ENCODE measurements at places on chromosomes 1 and 21. TPM values are rescaled to one million over a fixed set of nuclear protein-coding genes. Genes with fewer than 3 reads are reported as not detected.
A peak's percentile ranks its signal among the peaks of the same experiment; 100 is the strongest.

- no peak for DNase-seq
- no peaks in the 10 kb centered on the region for H3K36me3 ChIP-seq
- no peaks in the 10 kb centered on the region for H3K4me1 ChIP-seq
- peaks cover 50% of the 10 kb centered on the region for H3K27me3 ChIP-seq
- H3K4me3 ChIP-seq: no peak overlapping the region
These were observed 1532.1 kb upstream of the TPTE start for GRCh38 chr21:8989261-8989711.

DNA sequence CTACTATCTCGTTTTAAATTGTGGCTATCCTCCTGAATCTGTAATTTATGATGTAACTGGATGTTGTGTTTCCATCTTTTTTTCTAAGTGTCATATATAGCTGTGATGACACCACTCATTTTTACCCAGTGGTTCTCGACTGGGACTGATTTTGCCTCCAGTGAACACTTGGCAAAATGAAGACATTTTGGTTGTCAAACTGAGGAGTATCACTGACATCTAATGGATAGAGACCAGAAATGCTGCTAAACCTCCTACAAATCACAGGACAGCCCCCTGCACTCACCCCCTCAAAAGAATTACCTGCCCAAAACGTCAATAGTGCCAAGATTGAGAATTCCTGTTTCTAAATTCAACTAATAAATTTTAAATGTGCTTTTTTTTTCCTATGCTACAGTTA, 1.9 kb downstream of the TRMT13 start:
- peaks cover 25% of the 10 kb centered on the region for H3K4me1 ChIP-seq
- no peaks in the 10 kb centered on the region for H3K27me3 ChIP-seq
- DNase-seq: no peak
- no peak overlapping the region for H3K27ac ChIP-seq

GRCh38 chr1:198917226-198917625, 278.4 kb downstream of the PTPRC start:
- no peaks in the 10 kb centered on the region for H3K27me3 ChIP-seq
- DNase-seq: no peak
- no peak overlapping the region for H3K4me3 ChIP-seq
- no peaks in the 10 kb centered on the region for H3K36me3 ChIP-seq

TARBP1 gene
- total RNA-seq: 7.1 TPM

OR10K2 gene
- not detected for total RNA-seq

GRCh38 chr21:46112725-46113215, 14.9 kb downstream of the COL6A2 start:
- no peak overlapping the region for H3K27ac ChIP-seq
- H3K27me3 ChIP-seq: no peaks in the 10 kb centered on the region
- peaks cover 17% of the 10 kb centered on the region for H3K4me1 ChIP-seq

DNA sequence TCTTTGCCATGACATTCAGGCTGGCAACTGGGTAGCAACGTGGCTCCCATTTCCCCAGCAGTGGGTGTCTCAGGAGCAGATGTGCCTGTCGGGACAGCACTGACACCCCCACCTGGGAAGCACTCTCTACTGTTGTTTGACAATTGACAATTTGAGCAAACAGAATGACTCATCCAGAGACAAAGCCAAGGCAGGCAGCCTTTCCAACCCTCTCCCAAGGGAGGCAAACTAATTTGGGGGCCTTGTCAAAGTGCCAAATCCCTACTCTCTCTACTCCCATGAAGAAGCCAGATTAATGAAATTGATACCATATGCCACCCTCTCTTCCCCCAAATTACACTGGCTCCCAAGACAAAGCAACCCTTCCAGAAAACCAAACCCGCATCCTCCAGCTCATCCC, 65.6 kb downstream of the GRIK3 start:
- H3K36me3 ChIP-seq: no peaks in the 10 kb centered on the region
- H3K27me3 ChIP-seq: no peaks in the 10 kb centered on the region
- no peak overlapping the region for H3K4me3 ChIP-seq
- H3K27ac ChIP-seq: no peak overlapping the region
- H3K4me1 ChIP-seq: no peaks in the 10 kb centered on the region

- H3K27ac ChIP-seq: no peak overlapping the region
- H3K4me3 ChIP-seq: no peak overlapping the region
- no peak for DNase-seq
- no peaks in the 10 kb centered on the region for H3K27me3 ChIP-seq
- no peaks in the 10 kb centered on the region for H3K36me3 ChIP-seq
These were observed 23.3 kb downstream of the SLC6A17 start for GRCh38 chr1:110173466-110174105.

- peak overlapping the region; percentile 96 for H3K27ac ChIP-seq
- no peak for DNase-seq
- H3K27me3 ChIP-seq: no peaks in the 10 kb centered on the region
These were observed 701 bp upstream of the MUTYH start for GRCh38 chr1:45340816-45341466.

GRCh38 chr1:208077232-208078075, 166.5 kb upstream of the CD34 start:
- no peak for DNase-seq
- no peak overlapping the region for H3K27ac ChIP-seq
- H3K4me3 ChIP-seq: no peak overlapping the region
- H3K36me3 ChIP-seq: peaks cover 71% of the 10 kb centered on the region

OR2W3 gene
- not detected for total RNA-seq

DNA sequence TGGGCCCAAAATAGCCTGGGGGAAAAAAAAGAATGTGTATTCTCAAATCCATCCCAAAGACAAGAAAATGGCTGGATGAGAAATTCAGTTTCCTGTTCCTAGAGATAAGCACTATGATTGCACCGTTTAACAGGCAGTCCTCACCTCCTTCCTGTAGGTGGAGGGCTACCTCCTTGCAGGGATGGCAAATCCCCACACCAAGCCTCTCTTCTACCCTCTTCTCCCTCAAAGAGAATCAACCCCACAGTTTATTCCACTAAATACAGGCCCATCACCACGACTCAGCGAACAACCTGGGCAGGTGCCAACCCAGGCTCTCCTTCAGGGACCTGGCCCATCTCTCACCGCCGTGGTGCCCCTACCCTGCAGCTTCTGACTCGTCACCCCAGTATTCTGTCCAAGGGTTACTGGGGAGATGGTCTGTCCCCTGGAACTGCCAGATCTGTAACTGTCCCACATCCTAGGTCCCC, 3.4 kb upstream of the CHD5 start:
- peaks cover 13% of the 10 kb centered on the region for H3K4me1 ChIP-seq
- H3K27me3 ChIP-seq: peaks cover 21% of the 10 kb centered on the region
- DNase-seq: no peak
- no peaks in the 10 kb centered on the region for H3K36me3 ChIP-seq

DNA sequence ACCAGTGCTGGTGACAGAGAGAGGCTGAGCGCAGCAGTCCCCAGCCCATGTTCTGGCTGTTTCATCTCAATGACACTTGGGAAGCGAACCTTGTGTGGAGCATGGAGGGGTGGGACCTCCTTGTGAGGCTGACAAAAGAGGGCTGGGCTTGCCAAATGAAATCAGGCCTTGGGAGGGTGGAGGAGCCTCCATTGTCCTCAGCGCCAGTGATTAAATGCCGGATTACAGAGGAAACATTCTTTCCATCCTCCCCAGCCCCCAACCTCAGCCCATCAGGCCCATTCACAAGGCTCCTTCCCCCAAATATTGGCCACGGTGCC, 63.3 kb upstream of the PAXBP1 start:
- no peaks in the 10 kb centered on the region for H3K36me3 ChIP-seq
- DNase-seq: no peak
- no peak overlapping the region for H3K4me3 ChIP-seq

DNA sequence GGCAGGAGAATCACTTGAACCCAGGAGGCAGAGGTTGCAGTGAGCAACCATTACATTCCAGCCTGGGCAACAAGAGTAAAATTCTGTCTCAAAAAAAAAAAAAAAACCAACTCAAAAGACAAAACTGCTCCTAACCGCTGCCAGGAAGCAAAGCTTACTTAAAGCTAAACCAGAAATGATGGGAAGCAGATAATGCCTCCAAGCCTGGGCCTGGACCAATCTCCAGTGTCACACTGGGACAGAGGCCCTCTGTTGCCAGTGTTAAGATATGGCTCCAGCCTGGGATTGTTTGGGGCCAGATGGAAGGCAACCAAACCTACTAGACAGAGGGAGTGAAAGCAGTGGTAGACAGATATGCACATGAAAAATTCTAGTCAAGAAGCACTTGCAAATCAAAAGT, 36.9 kb downstream of the NSL1 start:
- no peak overlapping the region for H3K27ac ChIP-seq
- H3K36me3 ChIP-seq: no peaks in the 10 kb centered on the region
- H3K27me3 ChIP-seq: no peaks in the 10 kb centered on the region
- H3K4me3 ChIP-seq: no peak overlapping the region
- H3K4me1 ChIP-seq: peaks cover 53% of the 10 kb centered on the region

SPRR1A gene
- not detected for total RNA-seq

RGSL1 gene
- not detected for total RNA-seq

DNA sequence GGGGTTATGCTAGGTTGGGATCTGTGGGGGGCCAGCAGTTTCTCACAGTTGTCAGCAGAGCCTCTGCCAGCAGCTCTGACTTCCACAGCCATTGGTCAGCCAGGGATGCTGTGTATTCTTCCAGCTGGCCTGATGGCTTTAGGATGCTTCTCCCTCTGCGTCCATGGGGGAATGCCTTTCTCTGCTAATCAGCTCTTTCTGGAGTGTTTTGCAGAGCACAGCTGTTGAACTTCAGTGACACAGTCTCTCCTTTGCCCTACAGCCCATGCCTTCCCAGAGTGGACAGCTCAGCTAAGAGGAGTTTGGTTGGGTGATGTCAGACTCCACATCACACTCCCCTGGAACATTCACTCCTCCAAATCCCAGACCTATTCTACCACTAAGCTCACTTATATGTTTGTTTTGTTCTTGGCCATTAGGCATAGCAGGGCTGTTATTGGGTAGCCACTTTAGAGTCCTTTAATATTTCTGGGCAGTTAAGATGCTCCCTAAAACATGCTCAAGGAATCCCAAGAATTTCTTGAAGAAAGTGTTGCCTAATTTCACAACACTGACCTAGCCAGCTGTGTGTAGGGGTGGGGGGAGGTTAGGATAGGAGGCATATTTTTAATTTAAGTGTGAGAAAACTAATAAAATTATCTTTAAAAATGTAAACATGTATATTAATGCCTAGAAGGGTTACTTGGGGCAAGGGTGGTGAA, 75.3 kb upstream of the KIAA0040 start:
- no peaks in the 10 kb centered on the region for H3K27me3 ChIP-seq
- no peaks in the 10 kb centered on the region for H3K4me1 ChIP-seq
- H3K36me3 ChIP-seq: no peaks in the 10 kb centered on the region
- H3K27ac ChIP-seq: peak overlapping the region; percentile 69
- H3K4me3 ChIP-seq: no peak overlapping the region

DNA sequence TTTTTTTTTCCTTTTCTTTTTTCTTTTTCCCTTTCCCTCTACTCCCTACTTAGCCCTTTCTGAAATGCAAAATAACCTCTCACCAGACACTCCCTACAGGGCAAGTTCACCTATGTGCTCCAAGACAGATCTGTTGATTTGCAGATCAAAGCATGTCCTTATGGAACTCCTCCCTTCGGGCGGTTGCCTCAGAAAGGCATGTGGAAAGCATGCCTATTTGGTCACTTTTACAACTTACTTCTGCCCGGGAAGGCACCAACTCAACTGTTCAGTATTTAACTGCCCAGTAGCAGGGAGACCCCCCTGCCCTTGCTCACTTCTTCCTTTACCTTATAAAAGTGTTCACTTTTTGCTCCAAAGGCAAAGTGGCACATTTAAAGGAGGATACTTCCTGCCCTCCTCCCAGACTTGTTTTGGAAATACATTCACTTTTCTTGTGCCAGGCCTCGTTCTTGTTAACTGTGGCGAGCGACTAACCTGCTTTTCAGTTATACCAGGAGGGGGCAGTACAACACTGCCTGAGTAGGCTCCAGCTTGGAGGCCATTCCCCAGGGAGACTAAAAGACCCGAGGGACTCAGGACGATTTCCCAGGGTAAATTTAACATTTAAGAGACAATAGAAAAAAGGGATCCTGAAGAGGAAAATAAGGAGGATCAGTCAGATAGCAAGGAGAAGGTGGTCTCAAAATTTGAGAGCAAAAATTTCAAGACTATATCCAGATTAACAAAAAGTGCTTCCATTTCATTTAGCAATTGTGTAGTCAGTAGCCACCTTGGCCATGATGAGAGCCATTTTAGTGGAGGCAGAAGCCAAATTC, 12.3 kb upstream of the SLAMF7 start:
- H3K27ac ChIP-seq: no peak overlapping the region
- no peaks in the 10 kb centered on the region for H3K36me3 ChIP-seq
- peak; percentile 34 for DNase-seq
- H3K27me3 ChIP-seq: no peaks in the 10 kb centered on the region

- H3K4me3 ChIP-seq: peak within 1 kb of the TSS; percentile 64
- peak within 1 kb of the TSS; percentile 61 for H3K27ac ChIP-seq
- peaks cover 15% of the 10 kb centered on the region for H3K4me1 ChIP-seq
- H3K36me3 ChIP-seq: no peaks in the 10 kb centered on the region
These were observed at the start of gene KCNK1 for GRCh38 chr1:233613252-233614172. Gene KCNK1 (plus strand): TSS chr1:233614106. CDS start chr1:233614172, 66 bp downstream.

LCE2B gene
- total RNA-seq: not detected

KRTAP19-1 gene
- not detected for total RNA-seq

ACTA1 gene
- 3,826 TPM for total RNA-seq

GRCh38 chr1:100038660-100039287, 69.0 kb downstream of the SLC35A3 start:
- H3K27ac ChIP-seq: peak overlapping the region; percentile 96
- H3K4me1 ChIP-seq: no peaks in the 10 kb centered on the region
- H3K27me3 ChIP-seq: no peaks in the 10 kb centered on the region
- peak; percentile 69 for DNase-seq
- H3K4me3 ChIP-seq: peak overlapping the region; percentile 85

GRCh38 chr1:41507836-41508235, 23.4 kb upstream of the EDN2 start:
- H3K36me3 ChIP-seq: no peaks in the 10 kb centered on the region
- H3K4me1 ChIP-seq: peaks cover 4% of the 10 kb centered on the region
- no peaks in the 10 kb centered on the region for H3K27me3 ChIP-seq
- H3K27ac ChIP-seq: no peak overlapping the region
- no peak overlapping the region for H3K4me3 ChIP-seq
- DNase-seq: no peak

- H3K27ac ChIP-seq: no peak overlapping the region
- H3K4me3 ChIP-seq: no peak overlapping the region
- DNase-seq: no peak
- H3K36me3 ChIP-seq: no peaks in the 10 kb centered on the region
- peaks cover 10% of the 10 kb centered on the region for H3K4me1 ChIP-seq
These were observed 23.6 kb downstream of the LAMC2 start for GRCh38 chr1:183209533-183210158.

- H3K27ac ChIP-seq: no peak overlapping the region
- H3K36me3 ChIP-seq: peaks cover 66% of the 10 kb centered on the region
- DNase-seq: no peak
- H3K4me1 ChIP-seq: no peaks in the 10 kb centered on the region
- no peaks in the 10 kb centered on the region for H3K27me3 ChIP-seq
These were observed 16.1 kb downstream of the TMEM201 start for GRCh38 chr1:9604836-9605235.

LAD1 gene
- 8.7 TPM for total RNA-seq

DNA sequence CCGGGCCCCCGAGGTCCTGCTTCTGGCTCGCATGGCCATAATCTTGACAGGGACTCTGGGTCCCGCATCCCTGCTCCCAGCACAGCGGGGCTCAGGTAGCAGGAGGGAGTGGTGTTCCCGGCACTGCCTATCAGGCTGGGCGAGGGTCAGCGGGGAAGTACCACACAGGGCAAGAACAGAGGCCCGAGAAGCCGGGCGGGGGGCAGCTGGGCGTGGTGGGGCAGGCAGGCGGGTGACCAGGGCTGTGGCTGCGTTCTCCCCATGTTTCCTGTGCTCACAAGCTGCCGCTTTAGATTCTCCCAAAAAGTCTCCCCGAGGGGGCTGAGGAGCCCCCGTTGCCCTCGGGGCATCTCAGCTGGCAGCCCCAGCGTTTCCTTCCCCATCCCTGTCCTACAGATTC, 18.3 kb downstream of the ATAD3B start:
- H3K4me1 ChIP-seq: no peaks in the 10 kb centered on the region
- H3K27me3 ChIP-seq: no peaks in the 10 kb centered on the region

RHCE gene
- 0.85 TPM for total RNA-seq

- peaks cover 11% of the 10 kb centered on the region for H3K4me1 ChIP-seq
- no peaks in the 10 kb centered on the region for H3K36me3 ChIP-seq
- peak overlapping the region; percentile 9 for H3K4me3 ChIP-seq
- no peaks in the 10 kb centered on the region for H3K27me3 ChIP-seq
These were observed 27.3 kb downstream of the EIF4G3 start for GRCh38 chr1:21149430-21149854.

Measured in heart left ventricle (tissue), 16 donors.